ENCODE measurements at places on chromosomes 7 and 10. TPM values are rescaled to one million over a fixed set of nuclear protein-coding genes. Genes with fewer than 3 reads are reported as not detected.

DNA sequence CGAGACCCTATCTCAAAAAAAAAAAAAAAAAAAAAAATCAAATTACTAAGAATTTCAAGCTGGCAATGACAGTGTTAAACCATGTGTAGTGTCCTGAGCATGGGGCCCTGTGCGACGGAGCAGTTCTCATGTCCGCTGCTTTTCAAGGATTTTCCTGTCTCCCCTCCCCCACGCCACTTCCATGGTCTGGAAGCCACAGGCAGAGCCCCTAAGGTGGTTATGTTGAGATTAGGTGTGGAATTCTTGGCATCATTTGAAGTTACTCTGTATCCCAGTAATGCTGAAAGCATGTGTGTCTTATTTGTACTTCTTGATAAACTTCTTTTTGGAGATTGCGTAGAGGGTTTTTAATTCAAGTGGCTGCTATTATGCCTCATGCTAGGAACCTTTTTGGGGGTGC lies 65.2 kb downstream of the PFKFB3 start:
- H3K4me1 ChIP-seq = peaks cover 40% of the 10 kb centered on the region
- H3K4me3 ChIP-seq = no peak overlapping the region
- peaks cover 6% of the 10 kb centered on the region for H3K36me3 ChIP-seq
- DNase-seq = no peak

- H3K27me3 ChIP-seq = no peaks in the 10 kb centered on the region
- no peak overlapping the region for H3K27ac ChIP-seq
- H3K4me3 ChIP-seq = no peak overlapping the region
- DNase-seq = no peak
- no peaks in the 10 kb centered on the region for H3K36me3 ChIP-seq
- H3K4me1 ChIP-seq = no peaks in the 10 kb centered on the region
Observed at GRCh38 chr10:126838316-126838715, 66.9 kb upstream of the DOCK1 start.

- H3K36me3 ChIP-seq = no peaks in the 10 kb centered on the region
- H3K4me1 ChIP-seq = peaks cover 27% of the 10 kb centered on the region
- no peak for DNase-seq
- H3K27me3 ChIP-seq = no peaks in the 10 kb centered on the region
- H3K4me3 ChIP-seq = no peak overlapping the region
Observed at GRCh38 chr10:5556576-5556975, 31.8 kb downstream of the CALML3 start.

DNA sequence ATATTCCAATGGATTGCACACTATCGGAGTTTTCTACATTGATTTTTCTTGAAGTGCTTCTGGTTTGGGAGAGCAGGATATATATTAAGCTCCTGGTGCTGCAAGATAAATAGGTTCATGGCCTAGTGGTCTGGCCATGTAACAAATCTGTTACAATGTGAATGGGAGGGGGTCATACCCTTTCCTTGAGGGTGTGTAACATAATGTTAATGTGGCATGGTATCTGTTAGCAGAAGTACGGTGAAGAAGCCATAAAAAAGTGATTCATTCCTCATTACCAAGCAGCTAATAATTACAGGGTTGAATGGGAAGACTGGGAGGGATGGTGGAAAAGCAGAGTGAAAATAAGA lies 61.2 kb downstream of the INHBA start:
- H3K36me3 ChIP-seq = no peaks in the 10 kb centered on the region
- no peak for DNase-seq
- peaks cover 3% of the 10 kb centered on the region for H3K27me3 ChIP-seq
- H3K4me3 ChIP-seq = no peak overlapping the region

NUTM2E gene
- not detected for total RNA-seq

DNA sequence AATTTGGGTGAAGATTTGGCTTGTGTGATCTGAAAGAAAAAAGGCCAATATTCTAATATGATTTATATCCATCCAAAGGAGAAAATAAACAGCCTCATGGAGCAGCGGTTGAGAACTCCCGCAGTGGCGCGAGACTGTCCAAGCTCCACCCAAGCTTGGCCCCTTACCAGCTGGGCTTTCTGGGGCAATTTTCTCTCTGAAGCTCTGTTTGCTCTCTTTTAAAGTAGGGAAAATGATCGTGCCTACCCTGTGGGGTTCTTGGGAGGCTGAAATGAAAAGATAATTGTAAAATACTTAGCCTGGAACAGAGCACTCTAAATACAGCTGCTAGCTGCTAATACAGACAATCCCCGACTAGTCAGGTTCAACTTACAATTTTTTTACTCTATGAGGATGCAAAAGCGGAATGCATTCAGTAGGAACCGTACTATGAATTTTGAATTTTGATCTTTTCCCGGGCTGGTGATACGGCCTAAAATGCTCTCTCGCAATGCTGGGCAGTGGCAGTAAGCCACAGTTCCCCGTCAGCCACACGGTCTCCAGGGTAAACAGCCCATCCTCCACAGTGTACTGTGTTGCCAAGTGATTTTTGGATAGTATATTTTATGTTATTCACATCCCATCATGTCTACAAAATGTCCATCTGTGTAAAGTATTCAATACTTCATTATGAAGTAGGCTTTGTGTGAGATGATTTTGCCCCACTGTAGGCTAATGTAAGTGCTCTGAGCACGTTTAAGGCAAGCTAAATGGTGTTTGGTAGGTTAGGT lies 137.7 kb downstream of the CHN2 start:
- H3K4me3 ChIP-seq = no peak overlapping the region
- no peaks in the 10 kb centered on the region for H3K36me3 ChIP-seq

GRCh38 chr10:23293145-23293724 lies 51.4 kb downstream of the C10orf67 start:
- no peaks in the 10 kb centered on the region for H3K36me3 ChIP-seq
- peaks cover 14% of the 10 kb centered on the region for H3K27me3 ChIP-seq
- no peak overlapping the region for H3K27ac ChIP-seq

- peaks cover 5% of the 10 kb centered on the region for H3K27me3 ChIP-seq
- DNase-seq = no peak
- peaks cover 16% of the 10 kb centered on the region for H3K4me1 ChIP-seq
Observed at GRCh38 chr7:69736126-69736810, 138.0 kb downstream of the AUTS2 start.

GTF2IRD2 gene
- total RNA-seq = 2.0 TPM

GRCh38 chr7:130151591-130152492 lies 53.4 kb downstream of the TMEM209 start:
- H3K4me1 ChIP-seq = no peaks in the 10 kb centered on the region
- H3K27me3 ChIP-seq = peaks cover 9% of the 10 kb centered on the region
- no peak overlapping the region for H3K27ac ChIP-seq
- H3K36me3 ChIP-seq = no peaks in the 10 kb centered on the region

DNA sequence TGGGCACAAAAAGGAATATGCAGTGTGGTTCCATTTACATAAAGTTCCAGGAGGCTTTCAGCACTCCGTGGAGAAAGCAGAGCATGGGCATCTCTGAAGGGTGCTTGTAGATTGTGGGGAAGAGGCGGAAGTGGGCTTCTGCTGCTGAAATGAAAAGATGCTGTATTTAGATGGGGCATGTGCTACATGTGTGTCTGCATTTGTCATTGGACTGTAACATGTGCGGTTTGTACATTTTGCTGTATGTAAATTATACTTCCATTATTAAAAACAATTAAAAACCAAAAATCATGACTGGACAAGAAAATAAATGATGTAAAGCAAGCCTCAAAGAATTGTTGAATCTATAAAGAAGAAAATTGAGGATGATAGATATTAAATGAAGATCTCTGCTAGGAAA lies 334.0 kb downstream of the WDR37 start:
- no peak overlapping the region for H3K4me3 ChIP-seq
- H3K36me3 ChIP-seq = no peaks in the 10 kb centered on the region
- H3K4me1 ChIP-seq = no peaks in the 10 kb centered on the region
- no peak overlapping the region for H3K27ac ChIP-seq

LRGUK gene
- 0.14 TPM for total RNA-seq

HKDC1 gene
- 1.6 TPM for total RNA-seq

GRCh38 chr10:124354411-124355382 lies 64.0 kb downstream of the OAT start:
- H3K27ac ChIP-seq = peak overlapping the region; percentile 85
- DNase-seq = peak; percentile 62
- H3K27me3 ChIP-seq = peaks cover 4% of the 10 kb centered on the region
- peaks cover 12% of the 10 kb centered on the region for H3K4me1 ChIP-seq
- peak overlapping the region; percentile 75 for H3K4me3 ChIP-seq

YAE1 gene
- 5.5 TPM for total RNA-seq

DNA sequence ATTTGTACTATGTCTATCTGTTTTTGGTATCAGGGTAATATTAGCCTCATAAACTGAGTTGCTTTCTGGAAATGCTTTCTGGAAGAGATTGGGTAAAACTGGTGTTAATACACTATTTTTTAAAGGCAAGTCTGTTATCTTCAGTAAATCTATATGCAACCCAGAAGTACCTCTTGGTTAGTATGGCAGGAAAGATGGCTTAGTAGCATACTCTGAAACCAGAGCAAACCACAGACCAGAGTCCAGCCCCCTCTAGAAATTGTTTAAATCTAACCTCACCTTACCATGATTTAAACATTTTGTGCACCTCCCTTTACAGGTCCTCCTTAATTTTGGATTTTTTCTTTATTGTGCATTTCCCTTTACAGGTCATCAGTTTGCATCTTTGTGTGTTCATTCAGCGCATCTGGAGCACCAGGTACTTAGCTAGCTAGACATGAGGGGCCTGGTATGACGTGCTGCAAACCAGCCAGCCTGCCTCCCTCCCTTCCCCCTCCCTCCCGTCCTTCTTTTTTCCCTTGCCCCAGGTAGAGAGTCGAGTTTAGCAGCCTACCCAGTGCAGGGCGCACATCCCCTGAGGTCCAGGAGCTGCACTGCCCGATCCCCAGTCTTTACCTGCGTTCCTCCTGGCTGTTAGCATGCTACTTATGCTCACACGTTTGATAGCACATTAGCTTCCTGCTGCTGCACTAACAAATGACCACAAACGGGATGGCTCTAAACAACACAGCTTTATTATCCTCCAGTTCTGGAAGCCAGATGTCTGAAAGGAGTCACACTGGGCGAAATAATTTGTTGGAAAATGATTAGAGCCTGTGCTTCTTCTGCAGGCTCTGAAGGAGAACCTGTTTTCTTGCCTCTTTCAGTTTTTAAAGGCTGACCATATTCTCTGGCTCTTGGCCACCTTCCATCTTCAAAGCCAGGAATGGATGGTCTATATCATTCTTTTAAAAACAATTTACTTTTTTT lies 299.9 kb upstream of the HABP2 start:
- no peaks in the 10 kb centered on the region for H3K36me3 ChIP-seq
- peaks cover 8% of the 10 kb centered on the region for H3K27me3 ChIP-seq
- H3K27ac ChIP-seq = no peak overlapping the region
- no peak for DNase-seq
- no peaks in the 10 kb centered on the region for H3K4me1 ChIP-seq

UCN3 gene
- total RNA-seq = not detected

DNA sequence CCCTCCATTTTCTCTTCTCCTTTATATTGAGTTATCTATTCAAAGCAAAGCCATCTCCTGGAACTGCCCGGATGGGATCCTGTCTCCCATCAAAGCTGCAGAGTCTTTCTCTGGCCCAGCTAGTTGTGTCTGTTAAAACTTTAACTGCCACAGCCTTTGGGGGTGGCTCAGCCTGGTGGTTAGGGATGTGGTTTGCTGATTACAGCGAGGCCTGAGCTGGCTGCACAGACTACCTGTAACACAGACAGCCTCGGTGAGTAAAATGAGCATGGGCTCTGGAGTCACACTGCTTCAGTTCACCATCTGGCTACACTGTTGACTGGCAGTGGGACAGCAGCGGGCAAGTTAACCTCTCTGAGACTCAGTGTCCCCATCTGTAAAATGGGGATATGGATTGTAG lies 18.4 kb upstream of the HABP2 start:
- no peak overlapping the region for H3K27ac ChIP-seq
- H3K36me3 ChIP-seq = no peaks in the 10 kb centered on the region
- DNase-seq = no peak
- peaks cover 7% of the 10 kb centered on the region for H3K27me3 ChIP-seq

DNA sequence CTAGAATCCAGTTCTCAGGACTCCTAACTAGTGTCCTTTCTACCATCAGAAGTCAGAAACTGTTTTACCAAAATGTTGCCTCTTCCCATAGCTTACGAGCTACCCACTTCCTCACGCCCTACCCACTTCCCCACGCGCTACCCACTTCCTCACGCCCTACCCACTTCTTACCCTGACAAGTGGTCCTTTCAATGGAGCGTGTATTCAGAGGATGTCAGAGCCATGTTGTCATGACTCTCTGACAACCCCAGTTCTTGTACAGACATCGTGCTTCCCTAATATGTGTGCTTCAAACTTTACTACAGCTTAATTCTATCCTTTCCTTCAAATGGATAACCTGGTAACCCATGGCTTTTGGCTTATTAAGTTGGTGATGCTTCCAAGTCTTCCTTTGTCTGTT lies 84.8 kb upstream of the PHF14 start:
- H3K4me1 ChIP-seq = peaks cover 10% of the 10 kb centered on the region
- peak; percentile 8 for DNase-seq

DNA sequence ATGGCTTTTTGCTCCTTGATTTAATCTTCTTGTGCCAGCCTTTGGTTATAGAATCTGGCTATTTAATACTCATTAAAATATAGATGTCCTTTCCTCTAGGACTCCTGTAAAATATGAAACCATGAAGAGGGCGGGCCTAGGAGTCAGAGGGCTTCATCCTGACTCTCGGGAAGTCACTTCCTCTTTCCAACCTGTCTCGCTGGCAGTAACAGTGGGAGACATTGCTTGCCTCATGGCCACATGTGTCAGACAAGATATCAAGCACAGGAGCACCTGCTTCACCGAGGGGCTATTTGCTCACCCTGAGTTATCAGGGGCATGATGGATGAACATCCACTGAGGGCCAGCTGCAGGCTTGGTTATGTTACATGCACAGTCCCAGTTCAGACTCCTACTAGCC lies 31.0 kb downstream of the SLIT1 start:
- no peak overlapping the region for H3K4me3 ChIP-seq
- no peaks in the 10 kb centered on the region for H3K27me3 ChIP-seq
- no peak overlapping the region for H3K27ac ChIP-seq
- DNase-seq = no peak
- no peaks in the 10 kb centered on the region for H3K36me3 ChIP-seq

DNA sequence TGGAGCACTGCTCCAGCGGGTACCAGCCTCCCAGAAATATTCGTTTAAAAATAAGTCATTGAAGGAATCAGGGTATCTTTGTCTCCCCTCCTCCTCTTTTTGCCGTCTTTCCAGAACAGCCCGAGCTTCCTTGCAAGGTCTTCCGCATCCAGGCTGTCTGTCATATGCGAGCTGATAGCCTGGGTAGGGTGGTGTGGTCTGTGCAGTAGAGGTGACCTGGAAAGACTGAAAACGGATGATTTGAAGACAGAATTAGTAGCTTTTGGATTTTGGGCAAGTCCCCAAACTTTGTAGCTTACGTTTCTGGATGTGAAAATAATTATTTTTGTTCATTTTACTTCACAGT lies 480 bp downstream of the VPS50 start:
- peaks cover 10% of the 10 kb centered on the region for H3K4me1 ChIP-seq
- peak overlapping the region; percentile 96 for H3K4me3 ChIP-seq
- DNase-seq = no peak
- H3K27ac ChIP-seq = peak overlapping the region; percentile 83

Data from activated naive CD4-positive, alpha-beta T cell treated with anti-CD3 and anti-CD28 coated beads for 36 hours (primary cell).